ENCODE measurements at places on chromosomes 4 and X. TPM values are rescaled to one million over a fixed set of nuclear protein-coding genes. Genes with fewer than 3 reads are reported as not detected.

DNA sequence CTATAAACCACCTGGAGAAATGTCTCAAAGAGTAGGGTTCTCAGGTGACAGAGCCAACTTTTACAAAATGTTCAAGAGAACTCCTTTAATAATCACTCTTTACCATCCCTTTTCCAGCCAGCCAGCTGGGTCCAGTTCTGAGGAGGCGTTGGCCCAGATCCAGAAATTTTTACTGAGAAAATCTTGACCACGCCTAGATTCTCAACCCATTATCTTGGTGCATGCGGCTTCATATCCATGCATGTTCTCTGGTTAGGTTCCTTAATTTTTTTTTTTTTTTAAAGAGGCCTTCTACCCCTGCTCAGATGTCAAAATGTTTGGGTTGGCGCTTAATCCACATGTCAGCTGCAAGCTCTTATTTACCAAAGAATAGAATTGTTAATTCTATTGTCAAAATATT lies 12.0 kb upstream of the MAP7D2 start:
- no peak for DNase-seq

DNA sequence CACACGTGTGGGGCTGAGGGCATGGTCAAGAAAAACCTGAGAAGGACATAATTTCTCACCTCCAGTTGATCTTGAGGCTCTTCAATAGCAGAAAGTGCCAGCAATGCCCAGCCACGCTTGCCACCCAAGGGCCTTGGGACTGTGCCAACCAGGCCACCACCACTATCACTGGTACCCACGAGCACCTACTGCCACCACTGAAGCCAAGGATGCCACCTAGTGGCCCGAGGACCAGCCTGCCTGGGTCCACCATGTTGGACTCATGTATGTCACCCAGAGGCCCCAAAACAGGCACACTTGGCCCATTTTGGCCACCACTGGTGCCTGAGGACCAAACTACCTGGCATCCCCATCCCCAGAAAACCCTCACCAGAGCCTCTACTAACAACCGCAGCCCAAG lies 191.8 kb downstream of the ADAM29 start:
- DNase-seq: no peak

CPE gene
- 0.18 TPM for total RNA-seq

PLXNB3 gene
- 0.91 TPM for total RNA-seq

DNA sequence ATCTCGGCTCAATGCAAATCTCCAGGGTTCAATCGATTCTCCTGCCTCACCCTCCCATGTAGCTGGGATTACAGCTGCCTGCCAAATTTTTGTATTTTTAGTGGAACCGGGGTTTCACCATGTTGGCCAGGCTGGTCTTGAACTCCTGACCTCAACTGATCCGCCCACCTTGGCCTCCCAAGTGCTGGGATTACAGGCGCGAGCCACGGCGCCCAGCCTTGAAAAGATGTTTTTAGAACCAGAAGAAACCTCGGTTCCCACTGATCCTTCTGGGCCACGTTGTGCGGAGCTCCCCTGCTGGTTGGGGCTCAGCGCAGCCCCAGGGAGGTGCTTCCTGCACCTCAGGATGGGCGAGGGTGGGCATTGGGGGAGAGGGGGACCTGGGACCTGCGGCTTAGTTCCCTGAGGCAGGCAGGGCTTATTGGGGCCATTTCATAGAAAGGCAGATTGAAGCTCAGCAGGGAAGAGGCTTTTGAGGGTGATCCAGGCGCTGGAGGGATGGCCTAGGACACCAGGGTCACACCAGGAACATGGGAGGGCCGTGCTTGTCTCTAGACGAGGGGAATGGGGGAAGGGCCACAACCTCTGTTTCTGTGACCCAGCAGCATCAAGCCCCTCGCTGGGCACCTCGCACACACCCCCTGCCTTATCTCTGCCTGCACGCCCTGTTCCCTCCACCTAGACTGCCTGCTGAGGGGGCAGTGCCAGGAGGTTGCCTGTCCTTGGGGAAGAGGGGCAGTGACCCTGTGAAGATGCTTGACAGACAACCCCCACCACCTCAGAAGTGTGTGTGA lies 6.3 kb upstream of the ADD1 start:
- DNase-seq: no peak

DNA sequence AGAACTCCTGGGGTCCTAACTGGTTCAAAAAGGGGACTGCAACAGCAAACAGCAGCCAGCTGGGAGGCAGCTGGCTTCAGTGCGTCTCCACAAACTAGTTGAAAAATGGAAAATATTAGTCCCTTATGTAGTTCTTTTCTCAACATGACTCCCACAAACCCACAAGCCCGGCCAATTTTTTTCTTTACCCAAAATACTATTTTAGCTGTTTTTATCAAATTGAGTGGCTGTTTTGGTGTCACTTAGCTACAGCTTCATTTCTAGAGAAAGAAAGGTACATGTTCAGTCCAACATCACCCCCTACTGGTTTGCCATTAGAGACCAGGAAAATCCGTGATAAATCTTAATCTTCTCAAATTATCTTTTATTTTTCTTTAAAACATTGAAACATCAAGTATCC lies 97.2 kb downstream of the GUCY2F start:
- DNase-seq: no peak

DNA sequence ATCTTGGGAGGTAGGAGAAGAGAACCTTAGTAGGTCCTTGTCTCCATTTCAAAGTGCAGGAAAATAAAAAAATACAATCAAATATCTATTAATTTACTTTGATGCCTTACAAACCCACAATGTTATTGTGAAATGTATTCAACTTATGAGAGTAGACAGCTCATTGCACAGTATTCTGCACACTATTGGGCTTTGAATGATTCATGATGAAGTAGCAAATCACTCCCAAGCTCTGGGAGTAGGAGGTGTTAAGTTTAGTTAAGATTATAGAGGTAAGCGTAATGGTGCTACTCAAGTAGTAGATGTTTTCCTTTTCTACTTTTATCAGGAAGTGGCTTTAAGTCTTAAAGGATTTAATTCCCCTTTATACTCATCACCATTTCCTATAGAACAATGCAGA lies 32.8 kb upstream of the TMPRSS11A start:
- no peak for DNase-seq

DNA sequence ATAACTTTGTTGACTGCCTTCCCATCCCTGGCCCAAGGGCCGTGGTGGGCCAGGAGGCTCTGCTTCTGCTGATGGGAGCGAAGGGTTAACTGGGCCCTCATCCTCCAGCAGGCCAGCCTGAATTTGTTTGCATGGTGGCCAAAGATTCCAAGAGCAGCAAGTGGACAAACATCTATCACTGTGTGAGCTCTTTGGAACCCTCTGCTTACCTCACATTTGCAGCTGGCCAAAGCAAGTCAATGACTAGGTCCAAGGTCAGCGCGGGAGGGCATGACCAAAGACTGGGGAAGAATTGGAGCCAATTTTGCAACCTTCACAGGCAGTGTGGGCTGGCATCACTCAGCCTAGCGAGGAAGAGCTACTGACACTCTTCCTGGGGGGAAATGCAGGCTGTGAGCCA lies 67.8 kb upstream of the ATP6AP2 start:
- DNase-seq: no peak

DNA sequence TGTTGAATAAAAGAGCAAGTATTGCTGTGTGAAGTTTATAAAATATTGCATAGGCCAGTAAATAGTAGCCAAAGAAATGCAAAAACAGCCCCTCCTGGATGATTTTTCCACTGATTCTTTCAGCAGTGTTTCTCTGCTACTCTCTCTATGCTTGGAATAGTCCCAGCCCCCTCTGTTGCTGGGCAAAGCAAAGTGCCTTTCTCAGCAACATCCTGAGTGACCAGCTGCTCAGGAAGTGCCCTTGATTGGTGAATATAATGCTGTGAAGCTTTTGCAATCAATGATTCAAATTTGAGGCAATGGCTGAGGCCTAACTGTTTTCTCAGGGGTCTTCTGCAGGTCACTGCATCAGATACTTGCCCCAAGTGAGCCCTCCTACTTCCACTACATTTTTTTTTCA lies 656.7 kb downstream of the ZNF674 start:
- DNase-seq: no peak

TCEAL2 gene
- not detected for total RNA-seq

DNA sequence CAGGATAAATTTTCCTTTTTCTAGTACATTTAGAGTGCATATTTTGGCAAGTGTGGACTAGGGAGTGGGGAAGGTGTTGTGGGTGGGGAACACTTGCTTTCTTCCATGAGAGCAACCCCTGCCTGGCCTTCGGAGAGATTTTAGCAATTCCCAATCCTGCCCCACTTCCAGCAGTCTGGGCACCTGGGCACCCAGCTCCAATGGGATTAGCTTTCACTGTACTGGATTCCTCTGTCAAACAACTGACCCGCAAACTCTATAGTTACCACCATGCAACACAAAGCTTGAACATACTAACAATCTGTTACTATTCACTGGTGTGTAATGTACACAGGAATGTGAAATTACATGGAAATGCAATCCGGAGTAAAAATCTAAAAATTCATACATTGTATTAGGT lies 50.3 kb downstream of the SH3RF1 start:
- DNase-seq: no peak

OPN1MW gene
- total RNA-seq: not detected

FATE1 gene
- total RNA-seq: not detected
